Right renal cortex interstitium (tissue), 3 donors: ENCODE measurements at places on chromosomes 3 and 15.
A peak's percentile ranks its signal among the peaks of the same experiment; 100 is the strongest.

GRCh38 chr15:85162237-85162636 is 180.6 kb downstream of the PDE8A start:
- DNase-seq, result no peak

DNA sequence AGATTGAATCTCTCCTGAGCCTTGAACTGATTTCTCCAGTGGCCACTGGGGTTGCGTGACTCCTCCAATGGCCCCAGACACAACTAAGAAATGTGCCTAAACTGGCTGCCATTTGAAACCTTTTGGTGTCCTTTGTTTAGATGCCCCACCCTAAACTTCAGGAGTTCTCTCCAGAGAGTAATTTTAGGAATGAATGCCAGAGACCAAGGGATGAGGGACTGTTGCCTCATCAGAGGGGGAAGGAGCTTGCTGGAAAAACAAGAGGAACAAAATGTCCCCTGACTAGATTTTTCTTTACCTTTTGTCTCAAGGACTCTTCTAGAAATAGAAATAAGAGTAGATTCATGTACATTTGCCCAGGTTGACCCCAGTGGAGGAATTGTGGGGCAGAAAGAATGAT is 8.1 kb upstream of the ADPRH start:
- DNase-seq, result no peak

DNA sequence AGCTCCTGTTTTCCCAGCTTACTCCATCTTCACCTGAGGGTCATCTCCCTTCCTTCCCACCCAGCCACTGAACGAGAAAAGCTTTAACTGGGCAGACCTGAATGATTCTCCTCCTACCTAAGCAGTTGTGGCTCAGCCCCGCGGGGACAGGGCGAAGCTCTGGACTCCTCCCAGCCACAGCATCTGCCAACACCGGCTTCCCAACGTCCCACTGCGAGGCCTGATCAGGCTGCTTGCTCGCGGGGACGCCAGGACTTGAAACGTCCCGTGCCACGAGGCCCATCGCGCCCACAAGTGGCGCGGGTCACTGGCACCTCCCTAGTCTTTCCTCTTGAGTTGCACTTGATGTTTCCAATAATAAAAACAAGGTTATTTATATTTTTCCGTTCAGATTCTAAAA is at the start of gene SPATA16:
TSS of gene SPATA16 (minus strand) at position 250 of the 400 bp plus-strand sequence. CDS start 23,504 bp downstream, outside the sequence.
- DNase-seq, result no peak

DNA sequence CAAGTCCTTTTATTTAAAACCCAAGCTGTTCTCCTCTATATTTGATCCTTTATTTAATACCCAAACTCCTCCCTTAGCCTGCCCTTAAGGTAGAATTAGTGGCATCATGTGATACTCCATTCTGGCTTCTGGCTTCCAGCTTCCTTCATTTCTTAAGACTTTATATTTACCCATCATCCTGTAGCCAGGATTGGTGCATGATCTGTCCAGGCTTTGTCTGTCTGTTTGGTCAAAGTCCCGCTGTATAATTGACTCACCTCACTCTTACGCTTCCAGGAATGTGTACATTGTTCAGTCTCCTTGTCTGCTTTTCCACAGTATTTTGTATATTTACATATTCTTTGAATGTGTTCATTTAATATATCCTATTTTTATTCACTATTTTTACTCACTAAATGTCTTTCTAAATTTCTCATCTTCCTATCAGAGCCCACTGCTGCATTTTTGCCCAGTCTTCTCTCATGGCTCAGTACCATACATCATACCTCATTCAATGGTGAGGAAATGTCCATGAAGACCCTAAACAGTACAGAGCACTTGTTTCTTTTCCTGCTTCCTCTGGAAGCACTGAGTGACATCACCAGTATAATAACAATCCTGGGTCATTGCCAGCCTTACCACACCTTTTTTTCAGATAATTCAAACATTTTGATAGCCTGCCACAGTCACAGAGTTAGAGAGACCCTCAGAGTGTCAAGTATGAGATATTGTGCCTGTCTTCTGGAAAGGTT is 31.5 kb downstream of the TMEM108 start:
- no peak for DNase-seq

- DNase-seq, result no peak
These were observed at the start of gene ARNT2 for GRCh38 chr15:80404057-80404760. ARNT2 (plus strand) TSS chr15:80404382; CDS start chr15:80404516, 134 bp downstream.

GRCh38 chr3:161800985-161801559 is 304.5 kb downstream of the OTOL1 start:
- no peak for DNase-seq

- no peak for DNase-seq
These were observed 613.4 kb downstream of the ZPLD1 start for GRCh38 chr3:103048068-103048722.

DNA sequence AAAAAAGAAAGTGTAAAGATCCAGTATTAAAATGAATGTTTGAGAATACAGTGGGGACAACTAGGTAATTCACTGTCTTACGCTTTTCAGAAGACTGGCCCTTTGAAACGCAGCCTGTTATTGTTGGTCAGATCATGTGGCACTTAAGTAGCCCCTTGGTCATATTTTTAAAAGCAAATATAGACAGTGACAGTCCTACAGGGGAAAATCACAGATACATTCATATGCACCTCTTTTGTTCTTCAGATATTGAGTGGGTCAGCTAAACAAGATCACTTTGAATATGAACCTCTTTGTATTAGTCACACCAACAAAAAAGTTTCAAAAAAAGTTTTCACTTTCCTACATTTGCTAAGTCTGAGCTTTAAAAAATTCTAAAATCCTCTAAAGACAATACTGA is 36.0 kb downstream of the TIGIT start:
- no peak for DNase-seq

- DNase-seq, result no peak
These were observed 47.3 kb upstream of the ALDH1A3 start for GRCh38 chr15:100832149-100832942.

GRCh38 chr3:179848711-179849110 is 188.0 kb downstream of the PEX5L start:
- no peak for DNase-seq

DNA sequence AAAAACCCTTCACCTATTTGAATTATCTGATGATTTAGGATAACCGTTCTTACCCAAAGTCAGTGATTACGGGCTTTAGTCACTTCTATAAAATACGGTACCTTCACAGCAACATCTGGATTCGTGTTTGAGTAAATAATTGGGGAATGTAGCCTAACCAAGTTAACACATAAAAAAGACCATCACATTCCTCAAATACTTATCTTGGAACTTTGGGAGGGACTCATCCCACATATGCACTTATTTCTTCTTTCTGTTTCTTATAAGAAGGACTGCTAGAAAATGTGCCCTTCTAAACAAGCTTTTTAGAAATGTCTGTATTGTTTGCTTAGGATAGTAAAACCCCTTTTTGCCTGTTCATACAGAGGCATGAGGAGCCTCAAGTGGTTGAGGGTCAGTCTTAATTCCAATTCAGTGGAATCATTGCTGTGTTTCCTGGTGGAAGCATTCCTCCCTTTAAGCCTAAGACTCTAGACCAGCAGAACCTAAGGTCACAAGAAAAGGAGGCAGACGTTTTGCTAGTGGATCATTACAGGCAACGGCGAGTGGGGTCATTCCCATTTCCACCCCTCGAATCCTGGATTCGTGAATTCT is 67.5 kb downstream of the TMEM44 start:
- DNase-seq, result no peak

DNA sequence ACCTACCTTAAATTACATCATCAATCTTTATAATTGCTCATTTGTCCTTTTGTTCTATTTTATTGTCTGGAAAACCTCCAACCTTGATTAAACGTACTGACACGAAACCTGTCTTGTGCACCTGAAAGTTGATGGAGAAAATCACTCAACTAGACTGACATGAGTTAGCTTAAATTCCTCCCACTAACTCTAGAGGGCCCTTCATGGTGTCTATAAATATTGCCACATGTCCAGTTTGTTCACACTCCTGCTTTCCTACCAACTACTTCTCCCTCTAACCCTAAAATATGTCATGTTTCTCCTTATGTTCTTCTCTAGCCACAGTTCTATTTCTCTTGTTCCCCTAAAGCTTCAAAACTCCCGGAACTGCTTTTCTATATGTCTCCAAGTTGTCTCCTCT is 59.8 kb upstream of the SGO1 start:
- no peak for DNase-seq

DNA sequence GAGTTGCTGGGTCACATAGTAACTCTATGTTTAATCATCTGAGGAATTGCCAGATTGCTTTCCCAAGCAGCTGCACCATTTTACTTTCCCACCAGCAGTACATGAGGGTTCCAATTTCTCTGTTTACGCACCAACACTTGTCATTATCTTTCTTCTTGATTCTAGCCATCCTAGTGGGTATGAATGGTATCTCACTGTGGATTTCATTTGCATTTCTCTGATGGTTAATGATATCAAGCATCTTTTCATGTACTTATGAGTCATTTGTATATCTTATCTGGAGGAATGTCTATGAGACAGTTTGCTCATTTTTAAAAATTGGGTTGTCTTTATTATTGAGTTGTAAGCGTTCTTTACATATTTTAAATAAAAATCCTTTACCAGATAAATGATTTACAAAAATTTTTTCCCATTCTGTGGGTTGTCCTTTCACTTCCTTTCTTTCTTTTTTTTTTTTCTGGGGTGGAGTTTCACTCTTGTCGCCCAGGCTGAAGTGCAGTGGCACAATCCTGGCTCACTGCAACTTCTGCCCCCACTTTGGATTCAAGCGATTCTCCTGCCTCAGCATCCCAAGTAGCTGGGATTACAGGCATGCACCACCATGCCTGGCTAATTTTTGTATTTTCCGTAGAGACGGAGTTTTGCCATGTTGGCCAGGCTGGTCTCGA is 8.9 kb upstream of the SGO1 start:
- no peak for DNase-seq

DNA sequence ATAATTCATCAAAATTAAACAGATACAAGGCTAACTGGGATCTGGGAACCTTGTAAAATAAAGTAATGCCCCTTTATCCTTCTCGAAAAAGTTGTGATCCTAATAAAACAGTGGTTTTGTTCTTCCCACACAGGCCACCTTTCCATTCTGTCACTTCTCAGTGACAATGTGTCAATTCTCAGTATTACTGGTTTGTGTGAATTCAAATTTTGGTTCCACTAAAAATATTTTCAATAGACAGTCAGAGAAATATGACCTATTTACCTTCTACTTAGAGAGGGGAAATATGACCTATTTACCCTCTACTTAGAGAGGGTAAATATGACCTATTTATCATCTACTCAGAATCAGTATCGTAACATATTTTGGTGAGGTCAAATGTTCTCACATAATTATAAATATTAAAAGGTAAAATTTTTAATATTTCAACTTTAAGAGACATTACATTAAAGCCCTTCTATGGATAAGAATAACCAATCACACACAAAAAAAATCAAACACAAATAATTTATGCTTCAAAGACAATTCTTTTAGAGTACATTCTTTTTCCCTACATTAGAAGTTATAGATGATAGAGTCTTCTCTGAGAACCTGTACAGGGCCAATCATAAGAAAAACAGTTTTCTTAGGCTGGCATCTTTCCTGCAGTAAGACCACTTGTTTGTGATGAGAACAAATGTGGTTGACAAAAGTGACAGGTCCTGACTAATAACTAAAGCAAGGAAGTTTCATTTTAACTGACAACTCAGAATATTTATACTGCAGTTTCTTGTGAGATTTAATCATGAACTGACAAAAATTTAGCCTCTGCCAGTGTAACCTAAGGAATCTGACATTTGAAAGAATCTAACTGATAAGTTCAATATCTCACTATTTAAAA is 323.3 kb downstream of the DIPK2A start:
- no peak for DNase-seq

DNA sequence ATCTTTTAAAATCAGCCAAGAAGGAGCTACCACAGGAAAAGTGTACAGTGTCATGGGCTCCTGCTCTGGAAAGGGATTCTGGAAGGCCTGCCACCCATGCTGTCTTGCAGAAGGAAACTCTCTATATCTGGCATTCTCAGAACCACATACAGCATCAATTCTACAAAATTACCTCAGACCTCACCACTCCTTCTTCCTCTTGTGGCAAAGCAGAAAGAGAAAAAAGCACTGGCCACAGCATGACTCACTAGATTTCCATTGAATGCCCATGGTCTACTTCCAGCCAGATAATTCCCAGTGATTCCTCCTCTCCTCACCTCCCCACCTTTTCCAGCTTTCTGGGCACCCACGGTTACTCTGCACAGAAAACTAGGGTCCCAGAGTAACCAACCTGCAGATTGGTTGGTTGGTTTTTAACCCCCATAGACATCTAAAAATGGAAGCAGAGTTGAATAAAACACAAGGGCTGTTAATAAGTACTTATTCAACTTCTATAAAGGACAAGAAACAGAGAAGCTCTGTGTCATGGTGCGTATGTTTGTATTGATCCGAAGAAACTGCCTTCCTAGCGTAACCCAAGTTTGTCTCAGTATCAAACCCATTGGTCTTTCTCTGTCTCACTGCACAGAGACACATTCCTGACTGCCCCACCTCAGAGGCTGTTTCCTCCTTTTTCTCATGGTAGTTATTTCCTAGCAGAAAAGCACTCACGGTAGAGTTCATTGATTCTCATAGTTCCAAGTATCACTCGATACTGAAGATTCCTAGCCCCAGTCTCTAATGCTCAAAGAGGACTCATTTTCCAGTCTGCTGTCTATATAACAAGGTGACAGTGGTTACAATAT is 67.7 kb downstream of the LDHAL6B start:
- DNase-seq, result no peak

DNA sequence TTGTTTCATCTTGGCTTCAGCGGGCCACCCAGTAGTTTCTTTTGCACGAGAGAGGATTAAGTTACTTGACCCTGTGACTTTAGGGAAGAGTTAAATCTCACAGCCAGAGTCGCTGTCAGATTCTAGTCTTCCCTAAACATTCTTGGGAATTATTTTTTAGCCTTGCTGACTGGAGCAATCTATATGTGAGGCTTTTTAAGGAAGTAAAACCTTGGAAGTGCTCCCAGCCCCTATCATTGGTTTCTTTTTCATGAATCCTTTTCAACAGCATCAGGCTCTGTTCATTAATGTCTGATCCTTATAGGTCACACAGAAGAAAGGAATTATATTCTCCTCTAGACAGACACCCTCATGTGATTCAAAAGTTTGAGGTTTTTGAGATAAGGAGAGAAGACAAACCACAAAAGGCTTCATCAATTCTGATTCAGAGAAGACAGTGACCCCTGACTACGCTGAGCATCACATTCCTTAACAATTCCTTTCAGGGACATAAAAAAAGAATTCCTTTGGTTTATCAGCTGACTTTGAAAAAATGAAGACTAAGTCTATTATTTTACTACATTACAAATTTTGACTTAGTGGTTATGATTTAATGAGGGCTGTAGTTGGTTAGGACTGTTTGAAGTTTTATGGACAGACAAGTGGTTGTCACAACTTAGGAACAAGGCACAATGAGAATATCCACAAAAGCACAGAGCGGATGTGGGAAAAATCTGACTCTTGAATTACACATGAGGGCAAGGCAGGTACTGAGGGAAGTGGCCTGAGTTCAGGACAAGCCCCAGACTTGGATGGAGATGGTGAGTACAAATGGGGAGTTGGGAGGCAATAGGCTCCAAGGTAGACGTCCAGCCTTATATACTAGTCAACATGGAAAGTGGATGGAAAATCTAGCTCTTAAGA is 171.1 kb upstream of the STT3B start:
- DNase-seq, result peak; percentile 27
